ENCODE measurements at places on chromosomes 16 and 17. TPM values are rescaled to one million over a fixed set of nuclear protein-coding genes. Genes with fewer than 3 reads are reported as not detected.
A peak's percentile ranks its signal among the peaks of the same experiment; 100 is the strongest.

C17orf50 gene
- not detected for total RNA-seq

HS3ST4 gene
- 1.4 TPM for total RNA-seq

PAGR1 gene
- 23.3 TPM for total RNA-seq

DNA sequence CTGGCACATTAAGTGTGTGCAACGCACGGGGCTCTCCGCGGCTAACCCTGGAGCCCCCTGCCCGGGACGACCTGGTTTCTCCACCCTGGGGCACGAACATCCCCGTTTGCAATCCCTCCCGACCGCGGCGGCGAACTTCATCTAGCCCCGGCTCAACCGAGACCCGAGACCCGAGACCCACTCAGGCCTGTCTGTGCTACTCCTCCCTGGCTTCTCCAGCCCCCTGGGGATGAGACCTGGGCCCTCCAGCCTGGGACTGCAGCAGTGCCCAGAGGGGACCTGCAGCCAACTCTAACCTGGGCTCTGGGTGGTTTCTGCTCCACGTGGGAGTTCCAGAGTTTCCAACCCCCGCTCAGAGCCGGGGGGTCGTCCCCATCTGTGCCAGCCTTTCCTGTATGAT is 73.5 kb downstream of the TIMM22 start:
- DNase-seq, result no peak

DNA sequence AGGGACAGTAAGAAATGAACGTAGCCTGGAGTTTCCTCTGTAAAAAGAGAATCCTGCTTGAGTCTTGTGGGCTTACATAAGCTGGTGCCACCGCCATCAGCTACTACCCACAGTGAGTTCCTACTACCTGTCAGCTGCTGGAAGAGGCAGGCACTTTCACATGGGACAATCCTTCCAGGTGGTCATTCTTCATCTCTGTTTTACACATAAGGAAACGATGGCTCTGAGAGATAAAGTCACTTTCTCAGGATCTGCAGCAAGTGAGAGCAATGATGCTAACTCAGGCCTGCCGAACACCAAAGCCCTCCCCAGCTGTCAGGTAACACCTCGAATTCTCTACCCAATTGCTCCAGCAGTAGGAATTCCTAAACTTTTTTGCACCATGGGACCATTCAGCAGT is 26.6 kb downstream of the PIK3R5 start:
- peak; percentile 19 for DNase-seq

DNA sequence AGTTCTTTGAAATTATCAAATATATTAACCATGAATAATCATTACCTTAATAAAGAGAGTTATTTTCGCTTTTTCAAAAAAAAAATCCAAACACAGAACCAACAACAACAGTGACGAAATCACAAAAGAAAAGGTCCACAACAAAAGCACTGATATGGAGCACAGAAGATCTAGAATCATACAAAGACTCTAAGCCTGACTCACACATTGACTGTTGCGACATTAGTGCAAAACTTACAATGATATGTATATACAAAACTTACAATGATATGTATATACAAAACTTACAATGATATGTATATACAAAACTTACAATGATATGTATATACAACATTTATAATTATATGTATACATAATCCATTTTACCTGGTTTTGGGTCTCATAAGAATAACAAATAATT is 117.7 kb downstream of the USP22 start:
- no peak for DNase-seq

GRCh38 chr17:74110467-74110866 is 93.0 kb upstream of the RPL38 start:
- DNase-seq, result no peak

GRCh38 chr16:17435318-17435717 is 35.4 kb downstream of the XYLT1 start:
- no peak for DNase-seq

GRCh38 chr16:20001856-20002707 is 71.6 kb downstream of the GPR139 start:
- DNase-seq, result no peak

GRCh38 chr16:898761-899682 is 71.8 kb downstream of the LMF1 start:
- DNase-seq, result no peak

- DNase-seq, result peak; percentile 76
These were observed 50.9 kb downstream of the CDH11 start for GRCh38 chr16:65070831-65071432.

All from suprapubic skin (tissue), 4 donors.